ENCODE measurements at places on chromosomes 4 and X.

DNA sequence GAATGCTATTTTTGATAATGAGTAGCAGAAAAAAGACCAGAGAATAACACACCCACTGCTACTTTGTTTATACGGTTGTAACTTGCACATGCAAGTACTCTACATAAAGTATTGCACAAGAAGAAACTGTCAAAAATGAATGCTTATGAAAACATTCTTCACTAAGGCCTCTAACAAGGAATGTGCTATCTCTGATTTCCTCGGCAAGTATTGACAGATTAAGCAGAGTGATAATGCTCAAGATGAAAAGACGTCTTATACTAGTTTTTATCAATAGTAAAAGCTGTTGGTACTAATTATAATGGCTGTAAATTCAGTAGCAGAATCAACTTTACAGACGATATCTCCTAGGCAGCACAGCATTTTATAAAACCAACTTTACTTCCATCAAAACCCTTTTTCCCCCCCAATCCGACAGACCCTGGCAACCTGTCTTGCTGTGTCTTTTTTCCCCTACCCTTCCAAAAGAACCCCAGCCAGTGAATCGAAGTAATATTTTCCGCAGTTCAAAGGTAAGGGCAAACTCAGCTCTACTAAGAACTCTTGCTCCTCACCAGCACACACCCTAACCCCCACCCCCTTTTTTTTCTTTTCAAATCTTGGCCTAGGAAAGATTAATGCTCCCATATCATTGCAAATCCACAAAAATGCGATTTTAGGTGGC lies 1.5 kb downstream of the FRYL start:
- DNase-seq = peak; percentile 16

- DNase-seq = no peak
Observed at GRCh38 chr4:14877246-14878225, 124.7 kb upstream of the CPEB2 start.

DNA sequence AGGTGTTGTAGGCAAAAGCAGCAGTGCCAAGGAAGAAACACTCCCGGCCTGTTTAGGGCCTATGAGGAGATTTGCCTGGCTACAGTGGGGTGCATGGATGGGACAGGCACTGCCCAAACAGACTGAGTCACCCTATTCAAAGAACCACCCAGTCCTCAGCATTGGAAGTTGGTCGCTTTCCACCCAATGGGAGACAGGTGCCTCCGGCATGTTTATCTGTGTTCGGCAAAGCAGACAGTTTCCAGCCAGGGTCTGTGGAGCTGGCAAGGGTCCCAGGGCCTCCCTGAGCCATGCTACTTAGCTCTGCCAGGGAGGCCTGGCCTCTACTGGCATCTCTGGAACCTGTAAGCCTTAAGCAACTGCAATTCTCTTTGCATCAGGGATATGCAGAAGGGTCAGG lies 165.1 kb upstream of the ATP6AP2 start:
- DNase-seq = no peak

DNA sequence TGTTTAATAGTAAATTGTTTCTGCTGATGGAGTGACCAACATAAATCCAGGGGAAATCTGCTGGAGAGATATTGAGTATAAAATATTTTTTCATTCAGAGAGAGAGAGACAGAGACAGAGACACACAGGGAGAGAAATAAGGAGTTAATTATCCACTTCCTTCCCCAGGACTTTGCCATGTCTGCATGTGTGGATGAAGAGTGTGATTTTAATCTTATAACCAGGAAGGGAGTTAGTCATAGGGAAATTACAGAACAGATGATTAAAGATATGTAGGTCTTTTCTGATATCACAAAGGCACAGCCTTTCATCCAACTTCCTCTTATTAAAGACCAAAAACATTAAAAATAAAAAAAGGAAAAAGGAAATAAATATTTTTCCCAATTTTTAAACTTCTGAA lies 526.3 kb downstream of the SPRY1 start:
- no peak for DNase-seq

DNA sequence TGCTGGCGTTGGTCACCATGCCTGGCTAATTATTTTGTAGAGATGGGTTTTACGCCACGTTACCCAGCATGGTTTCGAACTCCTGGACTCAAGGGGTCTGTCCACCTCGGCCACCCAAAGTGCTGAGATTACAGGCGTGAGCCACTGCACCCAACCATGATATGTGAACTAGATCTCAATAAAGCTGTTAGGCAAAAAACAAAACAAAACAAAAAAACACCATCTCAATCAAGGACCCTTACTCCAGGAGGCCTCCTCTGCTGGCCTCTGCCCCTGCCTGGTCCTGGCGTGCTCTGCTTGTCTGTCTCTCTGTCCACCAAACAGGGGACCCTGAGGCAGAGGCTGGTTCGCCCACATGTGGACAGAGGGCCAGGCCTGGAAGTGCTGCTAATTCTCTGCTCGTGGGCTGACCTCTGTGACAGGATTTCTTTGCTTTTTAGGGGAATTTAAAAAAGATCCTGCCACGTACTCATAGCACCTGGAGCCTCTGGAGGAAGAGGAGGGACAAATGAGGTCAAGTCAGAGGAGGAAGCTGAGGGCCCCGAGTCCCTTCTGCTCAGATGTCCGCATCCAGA lies 32.7 kb upstream of the WFS1 start:
- no peak for DNase-seq

GRCh38 chr4:105637408-105638176 lies 70.9 kb downstream of the INTS12 start:
- peak; percentile 35 for DNase-seq

DNA sequence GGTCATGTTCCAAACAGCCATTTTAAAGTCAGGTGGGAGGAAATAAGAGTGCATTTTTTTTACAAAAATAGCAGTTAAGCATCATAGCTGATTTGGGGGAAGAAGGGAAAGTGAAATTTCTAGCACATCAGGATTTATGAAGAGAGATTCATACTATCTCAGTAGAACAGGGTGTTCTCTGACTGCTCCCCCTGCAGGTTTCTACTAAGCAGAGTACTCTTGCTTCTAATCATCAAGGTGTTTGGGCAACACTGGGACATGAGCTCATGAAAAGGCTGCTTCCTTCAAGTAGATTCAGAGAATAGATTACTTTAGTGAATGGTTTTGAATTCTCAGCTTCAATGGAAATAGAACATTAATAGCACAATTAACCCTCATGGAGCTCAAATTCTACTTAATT lies 591.4 kb upstream of the PCDH10 start:
- peak; percentile 7 for DNase-seq

GRCh38 chrX:22095286-22095685 lies 63.2 kb downstream of the PHEX start:
- no peak for DNase-seq

GRCh38 chr4:128288689-128289106 lies 1.1 kb upstream of the PGRMC2 start:
- DNase-seq = peak; percentile 51

DNA sequence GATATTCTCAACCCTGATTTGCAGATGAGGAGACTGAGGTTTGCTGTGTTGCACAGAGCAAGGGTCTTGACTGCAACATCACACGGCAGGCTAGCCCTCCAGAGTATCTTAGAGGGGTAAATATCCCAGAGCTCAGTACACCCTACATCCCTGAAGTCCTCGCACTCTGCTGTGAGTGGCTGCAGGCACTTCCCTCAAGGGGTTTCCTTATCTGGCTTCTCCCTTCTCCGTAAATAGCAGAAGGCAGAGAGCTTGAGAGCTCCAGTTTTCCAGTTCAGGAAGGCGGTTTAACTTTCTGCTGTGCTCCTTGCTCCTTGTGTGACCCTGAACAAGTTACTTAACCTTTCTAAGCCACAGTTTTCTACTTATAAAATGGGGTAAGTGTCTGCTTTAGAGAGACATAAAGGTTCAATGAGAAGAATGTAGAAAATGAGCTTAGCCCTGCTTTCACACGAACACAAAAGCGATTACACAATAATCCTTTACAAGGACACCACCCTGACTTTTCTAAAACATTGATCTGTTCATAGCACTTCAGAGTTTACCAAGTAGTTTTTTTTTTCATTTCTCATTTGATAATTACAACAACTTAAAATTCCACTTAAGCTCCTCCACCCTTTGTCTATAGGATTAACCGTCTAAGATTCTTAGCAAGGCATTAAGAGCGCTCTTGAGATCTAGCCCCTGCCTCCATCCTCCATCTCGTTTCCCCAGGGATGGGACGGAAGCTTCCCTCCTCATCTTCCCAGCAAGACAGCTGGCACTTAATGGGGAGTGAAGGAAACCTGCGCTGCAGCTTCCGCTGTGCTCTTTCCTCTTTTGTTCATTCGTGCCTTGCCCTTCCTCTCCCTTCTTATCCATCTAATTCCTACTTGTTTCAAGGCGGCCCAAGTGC lies 68.4 kb downstream of the TAPT1 start:
- no peak for DNase-seq

DNA sequence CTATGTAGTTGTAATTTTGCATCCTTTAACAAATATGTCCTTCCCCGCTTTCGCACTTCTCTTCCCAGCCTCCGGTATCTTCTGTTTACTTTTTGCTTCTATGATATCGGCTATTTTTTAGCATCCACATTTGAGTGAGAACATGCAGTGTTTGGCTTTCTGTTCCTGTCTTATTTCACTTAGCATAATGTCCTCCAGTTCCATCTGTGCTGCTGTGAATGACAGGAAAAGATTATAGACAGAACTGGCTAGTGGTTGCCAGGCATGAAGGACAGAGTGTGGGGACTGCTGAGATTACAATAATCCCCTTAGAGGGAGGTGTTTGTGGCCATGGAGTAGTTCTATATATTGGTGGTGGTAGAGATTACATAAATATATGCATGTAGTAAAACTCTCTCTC lies 588.6 kb downstream of the NLGN4X start:
- DNase-seq = no peak

DNA sequence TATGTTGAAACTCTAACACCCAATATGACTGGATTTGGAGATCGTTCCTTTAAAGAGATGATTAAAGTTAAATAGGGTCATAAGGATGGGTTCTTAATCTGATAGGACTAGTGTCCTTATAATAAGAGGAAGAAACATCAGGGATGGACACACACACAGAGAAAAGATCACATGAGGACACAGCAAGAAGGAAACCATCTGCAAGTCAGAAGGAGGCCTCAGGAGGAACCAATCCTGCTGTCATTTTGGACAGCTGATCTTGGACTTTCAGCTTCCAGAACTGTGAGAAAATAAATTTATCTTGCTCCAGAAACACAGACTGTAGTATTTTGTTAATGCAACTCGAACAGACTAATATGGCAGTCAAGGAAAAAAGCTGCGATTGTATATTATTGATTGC lies 631.5 kb downstream of the PCDH7 start:
- DNase-seq = no peak

DNA sequence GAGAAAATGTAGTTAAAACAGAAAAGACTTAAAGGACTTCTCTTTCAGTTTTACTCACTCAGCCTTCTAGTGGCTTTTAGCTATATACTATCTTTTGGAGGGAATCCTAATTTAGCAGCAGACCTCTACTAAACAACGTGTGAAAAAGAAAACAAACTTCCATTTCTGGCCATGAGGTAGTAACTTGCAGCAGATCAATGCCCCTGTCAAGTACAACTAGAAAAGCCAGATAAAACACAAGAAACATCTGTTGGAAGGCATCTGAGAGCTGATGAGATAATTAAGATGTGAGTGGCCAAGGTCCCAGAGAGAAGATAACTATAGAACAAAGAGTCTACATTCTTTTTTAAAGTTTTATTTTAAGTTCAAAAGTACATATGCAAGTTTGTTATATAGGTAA lies 101.7 kb downstream of the CORIN start:
- DNase-seq = no peak

- no peak for DNase-seq
Observed at GRCh38 chr4:153553819-153554170, 87.6 kb downstream of the TMEM131L start.

GRCh38 chr4:23737571-23737970 lies 152.3 kb downstream of the PPARGC1A start:
- DNase-seq = no peak

GRCh38 chr4:67744561-67745283 lies 9.5 kb downstream of the GNRHR start:
- DNase-seq = no peak

- DNase-seq = no peak
Observed at GRCh38 chr4:133130171-133130570, 18.9 kb upstream of the PCDH10 start.

DNA sequence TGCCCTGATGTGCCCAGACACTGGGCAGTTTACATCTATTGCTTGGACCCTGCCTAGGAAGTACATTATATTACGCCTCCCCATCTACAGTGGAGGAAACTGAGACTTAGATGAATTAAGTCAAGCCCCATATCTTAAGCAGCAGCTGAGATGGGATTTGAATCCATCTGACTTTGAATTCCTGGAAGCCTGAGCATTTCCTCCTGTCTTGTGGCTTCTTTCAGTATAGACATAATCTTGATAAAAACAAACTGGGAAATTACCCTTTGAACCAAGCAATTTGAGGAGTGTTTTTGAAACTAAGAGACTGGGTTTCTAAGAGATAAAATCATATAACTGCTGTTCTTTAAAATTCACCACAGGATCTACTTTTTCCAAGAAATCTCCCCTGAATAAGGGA lies 18.6 kb downstream of the LIMCH1 start:
- DNase-seq = no peak

- DNase-seq = peak; percentile 65
Observed at GRCh38 chrX:134171661-134172587, 65.1 kb upstream of the CCDC160 start.

DNA sequence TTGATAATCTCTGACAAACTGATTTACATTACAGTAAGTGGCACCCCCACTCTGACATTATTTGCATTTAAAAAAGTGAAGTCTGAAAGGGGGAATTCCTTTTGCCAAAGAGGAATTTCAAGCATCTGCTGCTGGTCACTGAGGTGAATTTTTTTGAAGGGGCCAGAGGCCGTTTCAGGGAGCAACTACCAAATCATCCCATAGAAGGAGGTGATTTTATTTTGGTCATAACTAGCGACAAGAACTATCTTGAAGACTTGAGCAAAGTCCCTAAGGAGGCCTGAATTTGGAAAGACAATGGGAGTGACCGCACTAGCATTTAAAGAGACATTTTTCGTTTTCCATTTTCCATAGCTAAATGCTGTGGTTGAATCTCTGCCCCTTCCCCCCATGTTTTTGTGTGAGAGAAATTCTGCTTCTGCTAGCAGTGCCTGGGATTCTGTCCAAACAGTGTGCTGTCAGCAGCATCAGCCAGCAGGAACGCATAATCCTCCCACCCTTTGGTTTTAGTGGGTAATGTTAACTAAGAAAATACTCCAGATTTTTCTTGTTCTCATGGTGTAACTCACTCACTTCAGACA lies 110.1 kb upstream of the MED14 start:
- peak; percentile 2 for DNase-seq

GRCh38 chr4:10083861-10084641 lies 32.5 kb downstream of the WDR1 start:
- no peak for DNase-seq

GRCh38 chrX:55783723-55784122 lies 66.2 kb downstream of the RRAGB start:
- no peak for DNase-seq

DNA sequence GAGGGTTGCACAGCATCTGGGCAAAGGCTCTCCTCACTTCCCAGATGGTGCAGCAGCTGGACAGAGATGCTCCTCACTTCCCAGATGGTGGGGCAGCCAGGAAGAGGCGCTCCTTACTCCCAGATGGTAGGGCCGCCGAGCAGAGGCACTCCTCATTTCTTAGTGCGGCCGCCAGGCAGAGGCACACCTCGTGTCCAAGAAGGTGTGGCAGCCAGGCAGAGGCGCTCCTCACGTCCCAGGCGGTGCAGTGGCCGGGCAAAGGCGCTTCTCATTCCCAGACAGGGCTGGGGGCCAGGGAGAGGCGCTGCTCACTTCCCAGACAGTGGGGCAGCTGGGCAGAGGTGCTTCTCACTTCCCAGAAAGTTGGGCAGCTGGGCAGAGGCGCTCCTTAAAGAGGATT lies 48.8 kb downstream of the ZNF732 start:
- DNase-seq = no peak

GRCh38 chr4:153153339-153153871 lies 50.8 kb upstream of the TRIM2 start:
- peak; percentile 51 for DNase-seq
